ENCODE measurements at places on chromosomes 16 and 17.

- DNase-seq, result no peak
These were observed 13.9 kb downstream of the OTOP3 start for GRCh38 chr17:74949455-74950115.

DNA sequence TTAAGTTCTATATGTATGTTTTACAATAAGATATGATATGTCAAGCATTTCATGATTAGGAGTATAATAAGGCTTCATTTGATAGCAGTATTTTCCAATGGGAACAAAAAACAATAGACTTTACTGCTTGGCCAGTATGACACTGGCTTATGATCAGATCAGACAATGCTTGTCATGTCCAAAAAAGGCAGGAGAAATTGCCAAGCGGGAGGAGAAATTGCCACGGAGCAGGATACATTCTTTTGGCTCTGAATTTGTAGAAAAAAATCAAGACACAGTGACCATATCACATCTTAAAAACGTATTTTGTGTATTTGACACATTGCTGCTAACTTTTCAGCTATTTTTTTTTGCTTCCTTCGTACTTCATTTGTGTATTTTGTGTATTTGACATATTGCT is 404.1 kb downstream of the CNTNAP4 start:
- DNase-seq, result no peak

DNA sequence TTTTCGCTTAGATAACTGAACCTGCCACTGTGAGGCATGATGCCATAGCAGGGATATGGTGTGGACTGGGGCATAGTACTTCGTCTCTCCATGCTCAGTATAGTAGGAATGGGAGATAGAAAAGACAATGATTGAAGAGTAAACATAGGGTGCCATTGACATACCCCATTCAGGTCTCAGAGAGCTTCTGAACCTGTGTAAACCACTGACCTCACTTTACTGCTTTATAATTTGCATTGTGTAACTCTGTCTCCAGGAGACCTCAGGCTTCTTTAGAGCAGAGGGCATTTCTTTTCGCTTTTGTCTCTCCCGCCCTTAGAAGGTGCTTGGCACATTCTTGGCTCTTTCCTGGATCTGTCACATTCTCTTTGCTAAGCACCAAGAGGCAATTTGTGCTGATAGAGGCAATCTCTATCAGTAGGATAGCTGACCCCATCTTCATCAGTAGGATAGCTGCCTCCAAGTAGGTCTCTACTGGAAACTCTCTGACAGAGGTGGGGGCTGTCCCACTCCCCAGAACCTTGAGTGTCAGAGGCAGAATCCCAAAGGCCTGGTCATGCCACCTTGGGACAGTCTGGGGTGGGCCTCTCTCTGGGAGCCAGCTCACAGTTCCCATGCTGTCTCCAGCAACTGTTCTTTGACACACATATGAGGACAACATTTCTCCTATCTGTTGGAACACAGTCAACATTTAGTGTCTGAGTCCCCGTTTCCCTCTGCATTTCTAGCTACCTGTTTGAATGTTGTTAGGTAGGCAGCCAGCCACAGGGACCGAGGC is 181.9 kb downstream of the UTP18 start:
- DNase-seq, result no peak

- DNase-seq, result no peak
These were observed 18.0 kb upstream of the HOXB9 start for GRCh38 chr17:48644159-48644558.

Data from left renal cortex interstitium (tissue), 4 donors.